ENCODE measurements at places on chromosomes 6 and 20. TPM values are rescaled to one million over a fixed set of nuclear protein-coding genes. Genes with fewer than 3 reads are reported as not detected.

The RBM24 gene
- total RNA-seq = not detected

The TSPO2 gene
- total RNA-seq = not detected

The LIN28B gene
- total RNA-seq = not detected

DNA sequence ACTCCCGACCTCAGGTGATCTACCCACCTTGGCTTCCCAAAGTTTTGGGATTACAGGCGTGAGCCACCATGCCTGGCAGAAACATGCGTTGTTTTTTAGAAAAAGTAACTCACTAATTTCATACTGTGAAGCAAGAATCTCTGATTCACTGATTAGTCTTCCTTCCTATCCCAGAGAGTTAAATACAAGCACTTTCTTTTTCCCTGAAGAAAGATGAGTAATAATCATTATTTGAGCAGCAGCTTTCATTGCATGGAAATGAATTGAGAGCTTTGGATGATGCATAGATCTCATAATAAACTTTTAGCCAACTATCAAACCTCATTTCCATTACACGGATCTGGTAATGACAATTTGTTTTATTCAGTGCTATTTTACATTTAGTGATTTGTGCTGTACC is 892.5 kb upstream of the EYS start:
- no peak for DNase-seq

GRCh38 chr20:4341804-4342485 is 326.6 kb upstream of the RNF24 start:
- no peak for DNase-seq

DNA sequence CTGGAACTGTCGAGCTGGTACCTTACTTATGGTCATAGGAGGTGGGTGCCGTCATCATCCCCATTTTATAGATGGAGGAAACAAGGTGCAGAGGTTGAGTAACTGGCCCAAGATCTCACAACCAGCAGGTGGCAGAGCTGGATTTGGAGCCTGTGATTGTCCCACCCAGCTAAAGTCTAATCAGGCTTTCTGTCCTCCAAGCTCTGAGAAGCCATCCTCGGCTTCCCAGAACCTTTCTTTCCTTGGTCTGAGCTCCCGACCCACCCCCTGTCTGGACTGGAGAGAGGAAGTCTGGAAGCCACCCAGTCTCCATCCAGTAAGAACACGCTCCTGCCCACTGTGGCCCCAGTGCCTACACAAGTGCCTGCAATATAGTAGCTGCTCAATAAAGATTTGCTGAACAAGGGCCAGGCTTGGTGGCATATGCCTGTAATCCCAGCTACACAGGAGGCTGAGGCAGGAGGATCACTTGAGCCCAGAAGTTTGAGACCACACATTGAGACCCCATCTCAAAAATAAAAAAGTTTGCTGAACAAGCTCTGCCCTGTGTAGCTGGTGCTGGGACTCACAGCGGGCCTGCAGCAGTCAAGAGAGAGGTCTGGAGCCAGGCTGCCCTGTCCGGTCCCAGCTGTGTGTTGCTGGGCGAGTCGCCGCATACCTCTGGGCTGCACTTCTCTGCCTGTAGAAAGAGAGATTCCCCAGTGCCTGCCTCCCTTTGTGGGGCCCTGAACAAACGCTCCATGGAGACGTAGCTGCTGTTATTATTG is 32.5 kb upstream of the DLGAP4 start:
- DNase-seq = no peak

- DNase-seq = no peak
Observed at GRCh38 chr20:1588533-1589460, 31.0 kb downstream of the SIRPB1 start.

- DNase-seq = no peak
Observed at GRCh38 chr6:161890832-161891297, 617.0 kb upstream of the AGPAT4 start.

DNA sequence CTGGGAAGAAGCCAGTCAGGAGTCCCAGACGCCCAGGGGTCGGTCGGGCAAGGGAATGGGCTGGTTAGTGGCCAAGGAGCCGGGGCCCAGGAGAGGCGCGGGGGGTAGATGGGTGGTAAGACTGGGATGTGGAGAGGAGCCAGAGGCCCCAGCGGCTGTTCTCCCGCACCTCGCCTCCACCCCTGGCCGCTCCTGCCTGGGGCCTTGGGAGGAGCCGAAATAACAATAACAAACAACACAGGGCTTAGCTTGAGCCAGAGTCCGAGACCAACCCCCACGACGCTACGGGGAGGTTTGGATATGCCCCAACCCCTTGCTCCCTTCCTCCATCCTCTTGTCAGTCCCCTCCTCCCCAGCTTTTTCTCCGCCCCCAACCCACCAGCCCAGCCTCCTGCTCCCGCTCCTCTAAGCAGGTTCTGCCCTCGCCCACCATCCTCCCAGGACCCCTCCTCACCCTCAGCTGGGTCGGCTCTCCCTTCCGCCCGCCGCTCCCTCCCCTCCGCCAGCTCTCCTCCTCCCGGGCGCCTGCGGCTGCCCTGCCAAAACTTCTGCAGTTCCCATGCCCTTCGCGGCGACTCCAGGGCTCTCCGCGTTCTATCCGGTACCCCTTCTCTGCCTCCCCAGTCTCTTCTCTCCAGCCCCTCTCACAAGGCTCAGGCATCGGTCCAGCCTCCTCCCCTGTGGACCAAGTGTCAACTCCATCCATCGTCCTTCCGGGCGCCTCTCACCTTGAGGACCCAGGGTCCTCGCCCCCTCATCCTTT is 1.1 kb downstream of the RNF39 start:
- DNase-seq = no peak

GRCh38 chr6:142744836-142745235 is 200.1 kb downstream of the HIVEP2 start:
- no peak for DNase-seq

Data from activated naive CD4-positive, alpha-beta T cell treated with anti-CD3 and anti-CD28 coated beads, Interleukin-2, amount 50 U/mL, for 72 hours (primary cell).